ENCODE measurements at places on chromosomes 2 and 18.
A peak's percentile ranks its signal among the peaks of the same experiment; 100 is the strongest.

GRCh38 chr2:71804281-71804751 lies 343.3 kb downstream of the CYP26B1 start:
- DNase-seq: peak; percentile 42

GRCh38 chr2:236168110-236169080 lies at the start of gene GBX2:
GBX2 (minus strand) TSS chr2:236168386; CDS start chr2:236167971, 415 bp downstream.
- DNase-seq: peak; percentile 79

GRCh38 chr2:99365661-99366060 lies 28.5 kb downstream of the EIF5B start:
- DNase-seq: no peak

DNA sequence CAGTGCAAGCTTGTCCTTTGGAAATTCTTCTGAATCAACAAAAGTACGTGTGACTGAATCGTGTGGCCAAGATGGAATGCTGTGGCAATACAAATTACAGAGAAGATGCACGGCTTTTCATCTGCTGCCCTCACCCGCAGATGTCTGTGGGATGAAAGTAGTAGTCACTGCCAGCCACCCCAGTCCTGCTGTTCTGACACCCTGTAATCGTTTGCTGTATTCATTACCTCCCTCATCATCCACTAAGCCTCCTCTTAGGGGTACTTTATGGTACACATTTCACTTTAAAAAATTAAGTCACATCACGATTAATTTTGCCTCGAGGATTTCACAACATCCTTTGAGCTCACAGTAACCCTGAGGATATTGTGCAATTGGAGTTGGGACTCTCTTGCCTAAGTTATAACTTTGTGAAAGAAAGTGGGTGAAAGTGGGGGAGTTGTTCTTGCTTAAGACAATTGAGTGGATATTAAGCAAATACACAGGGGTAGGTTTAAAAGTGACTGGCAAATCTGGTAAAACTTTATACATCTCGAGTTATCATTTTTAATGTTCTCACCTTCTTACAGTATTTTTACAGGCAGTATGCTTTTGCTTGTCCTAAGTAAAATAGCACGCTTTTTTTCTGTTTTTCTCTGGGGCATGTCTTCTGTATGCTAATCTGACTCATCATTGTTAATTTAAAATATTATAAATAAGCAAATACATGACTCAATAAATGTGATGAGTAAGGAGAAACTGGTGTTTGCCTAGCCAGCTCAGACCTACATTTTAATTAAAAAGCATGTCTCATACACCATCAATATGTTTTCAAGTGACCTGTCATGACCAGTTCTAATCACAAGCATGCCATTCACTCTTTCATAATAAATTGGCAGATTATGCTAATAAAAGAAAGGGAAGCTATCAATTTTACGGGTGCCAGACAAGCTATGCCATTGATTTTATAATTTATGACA lies 680.9 kb downstream of the IRS1 start:
- no peak for DNase-seq

Data from right forelimb (tissue), 1 donor.